Ecto neural progenitor cell (in vitro differentiated cells): ENCODE measurements at places on chromosomes 11 and 22.
A peak's percentile ranks its signal among the peaks of the same experiment; 100 is the strongest.

- no peak for DNase-seq
Measured at GRCh38 chr22:32799496-32799895, 2.0 kb upstream of the TIMP3 start.

DNA sequence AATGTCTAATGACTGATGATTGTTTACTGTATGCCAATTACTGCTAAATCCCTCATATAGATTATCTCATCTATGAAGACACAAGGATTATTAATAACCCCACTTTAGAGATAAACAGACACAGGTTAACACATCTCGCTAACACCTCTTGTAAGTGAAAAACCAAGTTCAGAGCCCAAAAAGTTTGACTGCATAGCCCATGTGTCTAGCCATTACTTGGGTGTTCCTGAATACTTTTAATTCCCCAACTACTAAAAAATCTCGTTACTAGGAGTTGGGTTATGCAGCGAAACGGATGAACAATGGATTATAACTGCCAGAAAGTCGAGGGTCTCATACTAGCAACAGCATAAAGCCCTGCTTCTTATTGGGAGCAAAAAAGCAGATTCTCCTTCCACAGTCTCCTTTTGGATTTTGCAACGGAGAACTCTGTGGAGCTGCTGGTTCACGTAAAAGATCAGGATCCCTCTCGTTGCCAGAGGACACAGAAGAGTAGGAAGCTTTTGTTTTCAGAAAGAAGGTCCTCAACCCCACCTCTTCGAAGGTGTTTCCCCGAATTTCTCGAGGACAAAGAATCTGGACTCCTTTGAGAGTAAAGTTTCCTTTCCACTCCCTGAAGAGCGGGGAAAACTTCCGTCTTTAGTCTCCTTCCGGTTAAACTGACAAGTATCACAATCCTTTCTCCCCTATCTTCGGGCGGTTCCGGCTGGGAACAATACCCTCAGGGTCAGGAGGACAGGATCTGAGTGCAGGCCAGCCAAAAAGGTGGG, 979 bp downstream of the ZBED5 start:
- DNase-seq, result no peak

- DNase-seq, result no peak
Measured at GRCh38 chr11:108872781-108873291, 208.0 kb downstream of the DDX10 start.

GRCh38 chr22:35037089-35037488, 28.9 kb upstream of the ISX start:
- DNase-seq, result no peak

DNA sequence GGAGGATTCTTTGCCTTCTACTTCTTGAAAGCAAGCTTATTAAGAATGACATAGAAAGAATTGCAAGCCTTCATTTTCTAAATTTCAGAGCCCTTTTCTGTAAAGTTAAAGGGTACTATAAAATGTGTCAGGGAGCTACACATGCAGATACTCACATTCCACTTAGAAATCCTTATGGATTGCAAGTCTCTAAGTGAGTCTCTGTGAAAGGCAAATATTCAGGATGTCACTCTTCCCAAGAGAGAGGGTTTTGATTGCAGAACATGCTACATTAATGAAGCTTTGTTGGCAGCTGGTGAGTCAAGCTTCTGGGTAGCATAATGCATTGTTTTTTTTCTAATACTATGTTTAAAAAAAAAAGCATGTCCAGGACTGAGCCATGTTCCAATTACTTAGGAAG, 369.2 kb downstream of the DCDC1 start:
- no peak for DNase-seq

GRCh38 chr11:130178441-130179339, 19.1 kb downstream of the ST14 start:
- DNase-seq, result no peak

DNA sequence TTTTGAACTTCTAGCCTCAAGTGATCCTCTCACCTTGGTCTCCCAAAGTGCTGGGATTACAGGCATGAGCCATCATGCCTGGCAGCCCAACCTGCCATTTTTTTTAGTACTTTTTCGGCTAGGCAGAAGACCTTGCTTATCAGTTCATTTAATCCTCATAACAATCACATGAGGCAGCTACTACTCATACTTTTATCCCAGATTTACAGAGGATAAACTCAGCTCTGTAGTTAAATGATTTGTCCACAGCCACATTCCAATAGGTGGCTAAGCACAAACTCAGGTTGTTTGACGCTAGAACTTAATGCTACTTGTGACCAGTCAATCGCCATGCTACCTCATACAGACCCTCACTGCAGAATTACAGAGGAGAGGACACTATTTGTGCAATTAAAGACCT, 28.1 kb downstream of the SBF2 start:
- DNase-seq, result no peak

DNA sequence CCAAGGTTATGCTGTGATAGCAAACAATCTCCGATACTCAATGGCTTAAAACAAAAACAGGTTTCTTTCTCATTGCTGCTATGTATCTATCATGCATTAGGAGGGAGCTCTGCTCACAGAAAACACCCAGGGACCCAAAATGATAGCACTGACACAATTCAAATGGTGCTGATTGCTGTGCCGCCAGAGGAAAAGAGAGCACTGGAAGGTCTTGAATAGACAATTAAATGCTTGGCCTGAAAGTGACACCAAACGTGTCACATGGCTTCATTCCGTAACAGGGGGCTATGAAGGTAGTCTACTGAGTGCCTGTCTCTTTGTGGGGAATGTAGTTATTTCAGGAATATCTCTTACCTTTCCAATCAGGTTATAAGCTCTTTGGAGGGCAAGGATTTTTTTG, 94.2 kb downstream of the FAR1 start:
- no peak for DNase-seq

GRCh38 chr22:44351685-44352377, 39.1 kb upstream of the SHISAL1 start:
- DNase-seq, result no peak

- DNase-seq, result peak; percentile 31
Measured at GRCh38 chr22:19056951-19057401, 65.2 kb downstream of the DGCR2 start.

- no peak for DNase-seq
Measured at GRCh38 chr11:130519128-130519932, 70.9 kb downstream of the ADAMTS15 start.

DNA sequence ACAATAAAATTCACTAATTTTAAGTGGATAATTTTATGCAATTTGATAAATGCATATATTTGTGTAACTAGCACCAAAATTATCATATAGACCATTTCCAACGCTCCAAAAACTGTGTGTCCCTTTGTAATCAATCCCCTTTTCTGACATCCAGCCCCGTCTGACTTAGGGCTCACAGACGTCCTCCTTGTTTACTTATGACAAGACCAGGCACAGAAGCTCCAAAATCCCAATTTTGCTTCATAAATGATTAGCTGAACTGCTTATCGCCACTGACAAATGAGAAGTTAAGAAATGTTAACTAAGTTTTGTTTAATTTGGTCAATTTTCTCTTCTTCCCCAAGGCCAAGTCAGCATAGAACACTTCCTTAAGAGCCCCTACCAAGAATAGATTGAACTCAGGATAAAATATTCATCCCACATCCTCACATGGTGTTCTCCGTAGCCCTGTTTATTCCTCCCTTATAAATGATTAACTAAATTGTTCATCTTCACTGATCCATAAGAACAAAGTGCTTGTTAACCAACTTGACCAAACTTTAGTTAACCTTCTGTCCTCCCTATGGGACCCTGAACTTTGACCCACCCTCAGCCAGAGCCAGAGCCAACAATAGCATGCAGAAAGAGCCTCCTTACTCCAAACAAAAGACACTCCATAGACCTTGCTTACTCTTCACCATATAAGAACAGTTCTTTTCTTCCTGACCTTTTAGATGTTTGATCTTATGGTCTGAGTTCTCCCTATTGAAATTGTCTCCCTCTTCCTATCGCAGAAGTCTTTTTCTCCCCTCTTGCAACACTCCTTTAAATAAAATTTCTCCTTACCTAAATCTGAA, 30.8 kb upstream of the GLYAT start:
- no peak for DNase-seq

DNA sequence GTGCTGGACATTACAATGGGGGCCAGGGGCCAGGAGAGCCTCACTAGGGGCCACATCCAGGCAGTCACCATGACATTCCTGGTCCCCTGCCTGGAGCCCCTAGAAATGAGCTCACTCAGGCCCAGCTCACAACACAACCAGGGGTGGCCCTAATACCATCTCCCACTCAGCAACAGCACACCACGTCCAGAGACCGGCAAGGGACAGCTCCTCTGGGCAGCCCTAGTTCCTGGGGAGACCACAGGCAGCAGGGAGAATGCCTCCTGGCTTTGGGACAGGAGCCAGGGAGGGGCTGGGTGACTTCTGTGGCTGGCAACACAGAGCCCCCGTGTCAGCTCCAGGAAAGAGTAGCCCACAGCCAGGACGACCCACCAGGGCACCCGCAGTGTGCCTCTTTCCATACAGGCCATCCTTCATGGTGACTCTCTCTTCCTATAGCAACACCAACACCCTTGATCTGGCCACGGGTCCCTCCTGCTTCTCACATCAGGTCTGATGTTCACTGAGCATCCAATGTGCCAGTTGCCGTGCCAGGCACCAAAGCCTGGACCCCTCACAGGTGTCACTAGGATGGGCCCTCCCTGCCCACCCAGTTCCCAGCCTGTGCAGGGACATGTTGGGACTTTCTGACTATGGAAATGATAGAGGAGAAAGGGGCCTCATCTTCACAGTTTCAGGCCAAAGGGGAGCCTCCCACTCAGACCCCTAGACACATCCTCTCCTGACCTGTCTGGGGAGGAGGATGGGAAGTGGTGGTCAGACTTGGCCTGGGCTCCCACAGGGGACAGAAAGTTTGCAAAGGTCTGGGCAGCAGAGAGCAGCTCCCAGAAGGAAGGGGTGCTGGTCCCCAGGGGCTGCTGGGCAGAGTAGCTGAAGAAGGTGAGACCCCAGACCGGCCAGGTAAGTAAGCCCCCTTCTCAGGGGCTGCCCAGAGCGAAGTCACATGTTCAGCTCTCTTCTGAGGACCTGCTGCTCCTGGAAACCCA, 43.2 kb downstream of the IGLL5 start:
- DNase-seq, result no peak

- no peak for DNase-seq
Measured at GRCh38 chr11:35139722-35140282, 831 bp downstream of the CD44 start.

DNA sequence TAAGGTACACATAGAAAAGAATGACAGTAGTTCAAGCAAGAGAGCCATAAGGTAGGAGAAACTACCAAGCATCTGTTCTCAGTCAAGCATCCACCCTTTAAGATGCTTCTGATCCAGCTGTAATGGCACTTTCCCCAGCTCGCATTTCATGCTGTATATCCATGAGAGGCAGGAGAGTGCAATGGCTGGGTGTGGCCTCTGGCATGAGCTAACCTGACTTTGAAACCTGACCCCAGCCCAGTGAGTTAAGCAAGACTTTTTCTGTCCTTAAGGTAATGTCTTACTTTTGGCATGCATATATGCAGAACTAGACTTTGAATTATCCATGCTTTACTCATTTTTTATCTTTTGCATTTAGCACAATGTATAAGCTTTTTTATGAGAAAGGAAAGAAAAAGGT, 79.8 kb upstream of the CNTN5 start:
- DNase-seq, result no peak

DNA sequence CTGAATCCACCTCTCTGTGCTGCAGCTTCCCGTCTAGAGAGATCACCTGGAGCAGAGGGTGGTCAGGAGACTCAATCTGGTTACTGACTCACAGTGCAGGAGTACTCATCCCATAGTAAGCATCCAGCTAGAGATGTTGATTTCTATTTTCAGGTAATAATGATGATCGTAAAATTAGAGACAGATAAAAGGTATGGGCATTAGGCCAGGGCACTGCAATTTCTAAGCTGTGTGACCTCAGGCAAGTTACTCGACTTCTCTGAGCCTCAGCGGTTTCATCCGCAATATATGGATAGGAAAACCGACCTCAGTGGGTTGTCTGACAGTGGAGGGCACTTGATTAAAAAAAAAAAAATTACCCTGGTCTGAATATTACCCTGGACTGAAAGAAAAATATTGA, 13.8 kb upstream of the SAMM50 start:
- no peak for DNase-seq

- DNase-seq, result peak; percentile 60
Measured at GRCh38 chr11:65787649-65788622, 1.1 kb downstream of the OVOL1 start.

DNA sequence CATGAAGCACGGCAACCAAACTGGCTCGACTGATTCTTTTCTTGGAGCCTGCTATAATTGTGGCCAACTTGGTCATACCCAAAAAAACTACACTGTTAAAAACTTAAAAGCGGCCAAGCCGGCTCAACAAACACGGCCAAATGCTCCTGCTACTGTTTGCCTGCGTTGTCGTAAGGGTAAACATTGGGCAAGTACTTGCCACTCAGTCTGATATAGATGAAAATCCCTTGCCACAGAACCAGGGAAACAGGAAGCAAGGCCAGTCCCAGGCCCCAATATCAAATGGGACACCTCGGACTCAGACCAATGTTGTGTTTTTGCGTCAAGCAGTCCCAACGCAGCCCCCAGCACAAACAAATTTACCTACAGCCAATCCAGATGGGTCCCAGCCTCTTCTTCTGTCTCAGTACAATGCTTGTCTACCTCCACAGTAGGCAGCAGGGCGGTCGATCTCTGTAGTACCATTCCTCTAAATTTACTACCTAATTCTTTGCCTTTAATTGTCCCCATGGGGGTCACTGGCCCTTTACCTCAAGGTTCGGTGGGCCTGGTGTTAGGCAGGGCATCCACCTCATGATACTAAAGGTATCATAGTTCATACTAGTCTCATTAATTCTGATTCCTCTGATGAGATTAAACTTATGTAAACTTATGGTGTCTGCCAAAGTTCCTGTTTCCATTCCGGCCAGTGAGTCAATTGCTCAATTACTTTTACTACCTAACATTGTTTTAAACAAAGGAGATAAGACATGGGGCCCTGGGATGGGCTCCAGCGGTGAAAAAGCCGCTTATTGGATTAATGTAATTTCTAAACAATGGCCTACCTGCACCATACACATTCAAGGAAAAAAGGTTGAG, 3.7 kb upstream of the COMT start:
- no peak for DNase-seq

DNA sequence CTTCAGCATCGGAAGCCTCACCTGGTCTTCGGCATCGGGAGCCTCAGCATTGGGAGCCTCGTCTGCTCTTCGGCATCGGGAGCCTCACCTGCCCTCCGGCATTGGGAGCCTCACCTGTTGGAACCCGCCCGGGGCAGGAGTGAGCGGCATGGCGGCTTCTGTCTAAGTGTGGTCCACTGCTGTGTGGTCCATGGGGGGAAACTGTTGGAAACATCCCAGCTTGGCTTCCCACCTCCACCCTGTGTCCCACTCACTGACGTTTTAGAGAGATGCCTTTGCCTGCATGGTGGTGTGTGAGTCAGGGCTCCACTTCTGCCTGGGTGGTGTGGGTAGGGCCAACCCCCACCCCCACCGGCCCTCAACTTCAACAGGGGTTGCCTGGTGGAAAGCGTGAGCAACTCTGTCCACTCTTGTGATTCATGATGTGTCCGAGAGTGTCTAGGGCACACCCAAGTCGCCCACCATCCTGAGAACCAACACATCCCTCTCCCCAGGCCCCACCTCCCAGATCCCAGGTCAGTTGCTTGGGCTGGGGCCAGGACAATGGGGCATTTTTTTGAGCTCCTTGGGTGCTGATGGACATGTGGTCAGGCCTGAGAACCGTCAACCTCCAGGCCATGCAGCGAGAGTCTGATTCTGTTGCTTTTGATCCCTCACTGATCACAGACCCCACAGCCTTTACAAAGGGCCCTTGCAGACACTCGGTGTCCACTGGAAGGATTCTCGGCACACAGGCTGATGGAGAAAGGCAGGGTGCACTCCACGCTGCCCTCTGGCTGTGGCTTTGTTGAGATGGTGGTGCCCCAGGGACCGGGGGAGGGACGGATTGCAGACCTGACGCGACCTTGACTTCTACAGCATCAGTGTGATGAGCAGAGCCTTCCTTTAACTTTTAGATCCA, 406.7 kb downstream of the TBC1D22A start:
- DNase-seq, result no peak
